Activated CD8-positive, alpha-beta memory T cell treated with anti-CD3 and anti-CD28 coated beads, Interleukin-2, amount 50 U/mL, for 48 hours (primary cell): ENCODE measurements at places on chromosomes 4 and X.

DNA sequence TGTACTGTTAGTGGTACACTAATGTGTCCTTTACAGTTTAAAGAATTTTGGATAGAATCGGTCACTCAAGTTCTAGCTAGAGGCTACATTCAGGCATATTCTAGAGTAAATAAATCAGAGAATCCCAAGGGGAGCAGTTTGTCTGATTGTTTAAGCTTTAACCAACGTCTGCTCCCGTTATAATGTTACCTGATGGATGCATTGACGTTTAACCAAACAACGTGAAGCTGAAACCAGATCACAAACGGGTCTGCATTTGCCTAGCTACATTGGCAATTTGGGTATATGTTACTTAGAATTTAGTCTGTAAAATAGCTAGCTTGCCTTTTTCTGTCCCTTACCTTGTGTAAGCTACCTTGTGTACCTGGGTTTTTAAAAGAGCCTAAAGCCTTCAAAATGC is 1.6 kb downstream of the PI4K2B start:
- DNase-seq, result no peak

- DNase-seq, result no peak
Measured at GRCh38 chr4:115323106-115323707, 209.8 kb upstream of the NDST4 start.

- DNase-seq, result no peak
Measured at GRCh38 chrX:156002507-156002906, 5.0 kb downstream of the IL9R start.

GRCh38 chr4:48295116-48295515 is 25.5 kb upstream of the TEC start:
- DNase-seq, result no peak

- DNase-seq, result no peak
Measured at GRCh38 chrX:151132531-151132930, 43.9 kb upstream of the GPR50 start.

DNA sequence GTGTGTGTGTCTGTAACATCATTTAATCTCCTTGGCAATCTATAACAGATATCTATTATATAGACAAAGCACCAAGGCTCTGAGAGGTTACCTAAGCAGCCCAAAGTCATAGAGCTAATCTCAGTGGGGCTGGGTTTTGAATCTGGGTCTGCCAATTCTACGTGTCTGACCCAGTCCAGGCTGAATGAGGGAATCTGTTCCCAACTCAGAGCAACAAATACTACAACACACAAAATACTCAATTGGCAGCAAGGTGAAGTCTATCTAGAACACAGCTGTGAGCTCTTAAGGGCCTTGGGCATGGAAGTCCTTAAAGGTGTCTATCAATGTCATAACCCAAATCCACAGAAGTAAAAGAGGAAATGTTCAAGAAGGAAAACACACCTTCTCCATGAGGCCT is 47.5 kb upstream of the NAP1L5 start:
- no peak for DNase-seq

GRCh38 chr4:81676537-81676936 is 204.8 kb upstream of the RASGEF1B start:
- no peak for DNase-seq

- DNase-seq, result no peak
Measured at GRCh38 chr4:101277671-101278070, 69.7 kb downstream of the PPP3CA start.

- no peak for DNase-seq
Measured at GRCh38 chrX:133897593-133898163, 87.7 kb downstream of the GPC3 start.

- no peak for DNase-seq
Measured at GRCh38 chrX:48752498-48752897, 9.0 kb upstream of the GLOD5 start.

DNA sequence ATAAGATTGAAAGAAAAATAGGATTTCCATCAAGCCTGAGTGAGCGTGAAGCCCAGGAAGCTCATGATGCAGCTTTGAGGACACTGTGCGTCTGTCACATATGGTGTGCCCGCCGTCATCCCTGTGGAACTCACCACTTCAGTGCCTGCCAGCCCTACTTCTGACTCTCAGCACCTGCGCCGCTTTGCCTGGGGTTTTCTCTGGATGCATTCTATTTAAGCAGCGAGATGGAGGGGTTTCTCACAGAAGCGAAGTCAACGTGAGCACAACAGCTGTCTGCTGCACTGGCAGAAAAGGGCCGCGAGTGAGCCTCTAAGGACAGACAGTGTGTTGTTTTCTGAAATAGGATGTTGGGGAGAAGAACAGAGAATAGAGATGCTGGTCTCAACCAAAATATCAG is 6.2 kb upstream of the TMEM128 start:
- peak; percentile 26 for DNase-seq

GRCh38 chrX:39840133-39840532 is 257.6 kb downstream of the BCOR start:
- DNase-seq, result no peak

- DNase-seq, result no peak
Measured at GRCh38 chrX:133005042-133005441, 46.6 kb upstream of the HS6ST2 start.

DNA sequence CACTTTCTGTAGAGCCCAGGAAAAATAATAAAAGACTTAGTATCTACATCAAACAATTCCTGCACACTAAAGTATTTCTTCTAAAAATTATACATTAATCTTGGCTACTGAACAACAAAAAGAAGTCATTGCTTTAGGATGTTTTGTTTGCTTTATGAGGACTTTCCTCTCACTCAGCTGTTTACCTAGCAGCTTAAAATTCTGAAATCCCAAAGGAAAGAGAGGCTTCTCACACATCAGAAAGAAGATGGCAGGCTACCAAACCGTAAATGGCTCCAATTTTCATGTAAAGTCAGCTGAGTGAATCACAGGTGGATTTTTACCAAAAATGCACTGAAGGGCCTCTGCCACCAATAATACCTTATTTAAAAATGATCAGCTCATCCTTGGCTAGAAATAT is 9.0 kb upstream of the TRPC3 start:
- DNase-seq, result no peak

DNA sequence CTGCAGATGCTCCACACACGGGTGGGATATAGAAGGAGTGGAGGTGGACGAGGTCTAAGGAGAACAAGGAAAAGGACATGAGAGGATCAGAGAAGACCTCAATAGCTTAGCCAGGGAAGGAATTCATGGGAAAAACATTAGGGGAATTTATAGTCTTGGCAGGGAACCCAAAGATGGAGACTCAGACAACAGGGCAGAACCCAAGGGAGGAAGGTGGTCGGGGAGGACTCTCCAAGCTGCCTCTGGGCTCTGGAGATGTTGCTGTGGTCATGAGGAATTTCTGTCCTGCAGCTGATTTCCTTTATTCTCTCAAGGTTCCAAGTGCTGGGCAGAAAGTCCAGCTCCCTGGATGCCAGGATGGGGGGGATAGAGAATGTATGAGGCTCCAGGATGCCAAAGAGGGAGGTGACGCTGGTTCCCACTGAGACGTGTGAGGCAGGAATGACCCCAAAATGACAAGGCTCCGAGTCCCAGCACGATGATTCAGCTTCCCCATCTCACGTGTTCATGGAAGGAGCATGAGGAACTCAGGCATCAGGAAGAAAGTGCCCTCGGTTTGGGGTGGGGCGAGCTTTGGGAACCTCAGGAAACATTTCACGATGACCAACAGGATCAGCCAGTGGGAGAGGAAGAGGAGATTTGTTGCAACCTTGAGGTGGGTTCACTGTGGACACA is 57.0 kb upstream of the PPP2R3B start:
- no peak for DNase-seq

DNA sequence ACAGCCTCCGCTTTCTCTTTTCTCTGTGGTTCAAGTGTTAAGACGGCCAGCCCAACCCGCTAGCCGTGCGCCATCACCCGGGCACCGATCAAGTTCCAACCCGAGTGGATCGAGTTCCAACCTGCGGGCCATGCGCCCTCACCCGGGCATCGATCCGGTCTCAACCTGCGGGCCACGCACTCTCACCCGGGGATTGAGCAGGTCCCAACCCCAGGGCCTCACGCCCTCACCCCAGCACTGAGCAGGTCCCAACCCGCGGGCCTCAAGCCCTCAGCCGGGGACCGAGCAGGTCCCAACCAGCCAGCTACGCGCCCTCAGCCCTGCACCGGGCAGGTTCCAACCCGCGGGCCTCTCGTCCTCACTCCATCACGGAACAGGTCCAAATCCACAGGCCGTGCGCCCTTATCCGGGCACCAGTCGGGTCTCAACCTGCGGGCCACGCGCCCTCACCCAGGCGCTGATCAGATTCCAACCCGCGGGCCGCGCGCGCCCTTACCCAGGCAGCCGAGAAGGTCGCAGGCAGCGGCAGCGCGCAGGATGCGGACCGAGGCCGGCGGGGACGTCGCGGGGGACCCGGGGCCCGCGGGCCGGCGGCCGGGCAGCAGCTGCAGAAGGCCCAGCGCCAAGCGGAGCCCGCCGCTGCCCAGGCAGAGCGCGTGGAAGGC is 443 bp downstream of the GPR143 start:
- no peak for DNase-seq

DNA sequence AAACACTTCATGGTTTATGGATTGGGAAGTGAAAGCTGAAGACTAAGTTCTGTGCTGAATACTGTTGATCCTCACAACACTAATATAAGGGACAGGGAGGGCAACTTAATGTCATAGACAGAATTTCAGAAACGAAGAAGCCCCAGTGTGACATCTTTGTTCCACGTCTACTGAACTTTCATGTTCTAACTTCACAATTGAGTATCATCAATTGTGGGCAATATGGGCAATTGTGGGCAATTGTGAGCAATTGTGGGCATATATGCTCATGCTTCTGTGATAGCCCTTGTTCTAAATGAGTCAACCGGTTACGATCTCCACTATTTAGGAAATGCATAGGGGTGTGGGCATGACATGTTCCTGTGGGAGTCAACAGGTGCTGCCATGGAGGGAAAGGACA is 33.7 kb downstream of the CYBB start:
- no peak for DNase-seq

DNA sequence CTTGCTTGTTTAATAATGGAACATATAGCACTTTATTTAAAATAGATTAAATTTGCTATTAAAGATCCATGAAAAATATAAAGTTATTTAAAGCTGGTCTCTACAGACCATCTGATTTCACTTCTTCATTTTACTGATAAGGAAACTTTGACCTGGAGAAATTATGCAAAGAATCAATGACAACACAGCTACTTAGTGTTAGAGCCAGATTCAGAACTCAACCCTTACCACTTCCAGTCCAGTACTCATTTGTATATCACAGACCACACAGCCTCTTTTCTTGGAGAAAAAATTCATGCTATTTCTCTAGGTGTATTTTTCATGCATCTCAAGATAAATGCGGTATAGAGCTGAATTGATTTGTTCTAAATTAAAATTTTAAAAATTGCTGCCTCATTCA is 34.0 kb downstream of the WDFY3 start:
- no peak for DNase-seq
